ENCODE measurements at places on chromosomes 11 and 22.

GRCh38 chr11:111631024-111631665, 28.9 kb downstream of the SIK2 start:
- DNase-seq: no peak

GRCh38 chr11:92524542-92524941, 299.9 kb downstream of the FAT3 start:
- DNase-seq: no peak

- DNase-seq: no peak
Observed at GRCh38 chr11:45233804-45234170, 52.4 kb downstream of the SYT13 start.

DNA sequence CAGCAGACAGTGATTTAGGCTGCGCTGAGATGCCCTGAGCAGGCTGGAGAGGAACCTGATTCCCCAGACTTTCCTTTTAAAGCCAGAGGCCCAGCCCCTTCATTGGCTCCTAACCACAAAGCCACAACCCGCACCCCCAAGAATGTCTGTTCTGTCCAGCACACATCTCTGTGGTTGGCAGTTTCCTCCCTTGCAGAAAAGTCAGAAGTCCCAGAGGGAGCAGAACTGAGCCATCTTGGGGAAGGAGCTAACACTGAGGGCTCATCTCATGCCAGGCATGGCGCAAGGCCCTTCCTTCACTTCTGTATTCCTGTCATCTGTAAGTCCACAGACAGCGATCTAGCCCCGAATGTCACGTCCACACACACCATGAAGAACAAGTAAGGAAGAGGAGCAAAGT, 97.1 kb upstream of the SYT13 start:
- DNase-seq: no peak

DNA sequence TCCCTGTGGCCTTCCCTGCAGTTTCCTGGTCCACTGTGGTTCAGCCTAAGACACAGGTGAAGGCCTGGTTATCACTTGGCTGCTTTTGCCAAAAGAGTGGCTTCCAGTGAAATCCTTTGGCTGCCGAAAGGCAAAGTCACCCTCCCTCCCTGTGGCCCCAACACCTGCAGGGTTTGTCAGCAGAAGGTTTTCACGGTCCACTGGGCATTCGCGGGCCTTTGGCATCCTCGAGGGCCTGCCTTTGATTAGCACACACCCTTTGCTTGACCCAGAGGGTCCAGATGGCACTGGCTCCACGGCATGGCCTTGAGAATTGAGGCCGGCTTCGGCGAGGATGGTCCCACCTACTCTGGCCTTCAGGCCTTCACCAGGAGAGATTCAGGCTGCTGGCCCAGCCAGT, 35.3 kb downstream of the RTN4R start:
- DNase-seq: no peak

- no peak for DNase-seq
Observed at GRCh38 chr11:86370171-86370570, 4.5 kb upstream of the CCDC81 start.

GRCh38 chr22:22810471-22810870, 77.1 kb upstream of the IGLL5 start:
- DNase-seq: no peak

DNA sequence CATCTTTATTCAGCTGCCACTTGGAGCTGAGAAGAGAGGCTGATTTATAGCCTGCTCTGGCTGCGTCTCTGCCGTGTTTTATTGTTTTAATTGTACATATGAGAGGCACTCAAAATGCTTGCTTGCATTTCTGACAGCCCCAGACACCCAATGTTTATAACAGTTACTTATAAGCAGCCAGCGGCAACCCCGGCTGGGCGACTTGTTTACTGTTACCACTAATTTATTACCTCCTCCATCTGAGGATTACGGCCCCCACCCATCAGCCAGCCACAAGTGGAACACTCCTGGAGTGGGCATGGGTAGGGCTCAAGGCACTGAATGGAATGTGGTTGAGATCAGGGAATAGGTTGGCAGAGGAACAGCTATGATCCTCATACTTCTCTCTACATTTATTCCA, 61.2 kb downstream of the CLPB start:
- DNase-seq: no peak

GRCh38 chr22:25510876-25511275, 53.6 kb upstream of the GRK3 start:
- DNase-seq: no peak

DNA sequence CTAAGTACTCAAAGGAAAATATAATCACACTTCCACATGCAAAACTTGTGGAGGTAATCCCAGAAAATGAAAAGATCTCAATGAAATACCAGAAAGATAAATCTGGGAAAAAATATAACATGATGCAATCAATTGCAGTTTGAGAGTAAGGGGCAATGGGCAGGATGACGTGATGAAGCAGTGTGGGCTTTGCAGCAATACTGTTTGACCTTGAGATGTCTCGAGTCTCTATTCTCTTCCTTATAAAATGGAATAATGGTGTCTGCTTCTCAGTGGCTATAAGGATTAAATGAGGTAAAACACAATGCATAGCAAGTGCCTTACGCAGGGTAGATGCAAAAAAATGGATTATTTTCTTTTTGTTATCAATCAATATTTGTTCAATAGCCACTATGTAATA, 447.5 kb downstream of the BUD13 start:
- DNase-seq: no peak

DNA sequence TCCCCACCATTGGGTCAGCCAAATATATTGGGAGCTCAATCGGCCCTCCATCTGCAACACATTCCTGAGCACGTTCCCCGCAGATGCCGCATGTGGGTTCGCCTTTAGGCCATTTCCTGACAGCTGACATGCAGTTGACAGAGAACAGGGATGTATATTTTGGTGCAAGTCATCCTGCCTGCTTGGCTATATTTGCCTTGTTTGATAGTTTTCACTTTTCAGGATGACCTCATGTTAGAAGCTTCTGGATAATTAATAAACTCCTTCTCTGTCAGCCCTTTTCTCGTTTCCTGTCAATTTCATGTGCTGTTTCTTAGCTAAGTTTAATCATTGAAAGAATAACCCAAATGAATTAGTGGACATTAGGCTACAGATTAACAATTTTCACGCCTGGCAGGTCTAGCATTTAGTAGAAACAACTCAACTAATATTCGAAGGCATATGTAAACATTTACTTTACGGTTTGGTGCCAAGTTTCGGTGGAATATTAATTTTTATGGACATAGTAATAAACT, 105.8 kb upstream of the SLC5A12 start:
- DNase-seq: no peak

GRCh38 chr11:73391665-73392064, 15.5 kb downstream of the RELT start:
- DNase-seq: no peak

GRCh38 chr11:93747122-93747521, 5.7 kb downstream of the C11orf54 start:
- DNase-seq: no peak

- no peak for DNase-seq
Observed at GRCh38 chr11:107505647-107506225, 48.1 kb upstream of the CWF19L2 start.

GRCh38 chr11:72764503-72764902, 12.3 kb upstream of the ARAP1 start:
- DNase-seq: no peak

DNA sequence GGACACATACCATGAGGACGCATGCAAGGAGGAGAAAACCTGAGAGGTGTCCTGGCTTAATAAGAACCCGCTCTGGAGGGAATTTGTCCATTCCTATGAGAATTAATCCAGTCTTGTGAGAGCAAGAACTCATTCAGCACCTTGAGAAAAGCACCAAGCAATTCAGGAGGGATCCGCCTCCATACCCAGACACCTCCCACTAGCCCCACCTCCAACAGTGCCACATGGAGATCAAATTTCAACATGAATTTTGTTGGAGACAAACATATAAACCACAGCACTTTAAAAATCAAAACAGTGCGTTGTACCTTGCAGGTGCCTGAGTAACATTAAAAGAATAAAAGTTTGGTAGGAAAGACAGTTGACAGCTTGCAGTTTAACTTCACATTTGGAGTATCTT, 11.4 kb downstream of the UBE4A start:
- DNase-seq: no peak

GRCh38 chr11:112085822-112086421, 634 bp downstream of the TIMM8B start:
- DNase-seq: no peak

DNA sequence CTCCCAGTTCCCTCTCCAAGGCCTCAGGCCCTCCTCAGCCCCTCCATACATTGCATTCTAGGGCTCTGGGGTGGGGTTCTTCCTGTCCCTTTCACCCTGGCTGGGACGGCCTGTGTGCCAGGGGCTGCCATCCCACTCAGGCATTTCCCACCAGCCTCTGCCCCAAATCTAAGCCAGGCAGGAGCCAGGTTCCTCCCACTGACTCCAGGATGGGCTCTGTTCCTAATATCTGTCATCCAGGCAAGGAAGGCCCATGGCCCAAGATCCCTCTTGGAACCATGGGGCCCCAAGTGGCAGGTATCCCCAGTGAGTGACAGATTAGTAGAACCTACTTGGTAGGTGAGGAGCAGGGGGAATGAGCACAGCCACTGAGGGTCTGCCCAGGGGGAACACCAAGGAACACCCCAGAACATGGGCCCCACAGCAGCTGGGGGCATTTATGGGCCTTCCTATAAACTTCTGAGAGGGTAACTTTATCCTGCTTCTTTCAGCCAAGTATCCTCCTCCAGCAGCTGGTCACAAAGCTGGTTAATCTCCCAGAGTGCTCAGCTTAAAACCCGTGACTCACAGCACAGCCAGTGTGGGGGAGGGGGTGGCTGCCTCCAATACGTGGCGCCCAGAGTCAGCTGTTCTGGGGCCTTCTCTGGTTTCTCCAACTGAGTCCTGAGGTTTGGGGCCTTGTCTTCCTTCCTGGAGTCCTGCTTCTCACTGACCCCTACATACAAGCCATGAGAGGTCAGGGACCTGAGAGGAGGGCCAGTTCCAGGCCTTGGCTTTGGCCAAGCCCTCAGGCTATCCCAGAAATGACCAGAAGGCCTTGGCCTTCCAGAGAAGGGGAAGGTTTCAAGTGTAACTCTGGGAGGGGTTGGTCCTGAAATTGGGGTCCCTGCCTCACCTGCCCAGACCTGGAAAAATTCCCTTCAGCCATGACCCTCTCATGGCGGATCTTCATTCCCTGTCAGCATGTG, 19.9 kb upstream of the MYOD1 start:
- no peak for DNase-seq

DNA sequence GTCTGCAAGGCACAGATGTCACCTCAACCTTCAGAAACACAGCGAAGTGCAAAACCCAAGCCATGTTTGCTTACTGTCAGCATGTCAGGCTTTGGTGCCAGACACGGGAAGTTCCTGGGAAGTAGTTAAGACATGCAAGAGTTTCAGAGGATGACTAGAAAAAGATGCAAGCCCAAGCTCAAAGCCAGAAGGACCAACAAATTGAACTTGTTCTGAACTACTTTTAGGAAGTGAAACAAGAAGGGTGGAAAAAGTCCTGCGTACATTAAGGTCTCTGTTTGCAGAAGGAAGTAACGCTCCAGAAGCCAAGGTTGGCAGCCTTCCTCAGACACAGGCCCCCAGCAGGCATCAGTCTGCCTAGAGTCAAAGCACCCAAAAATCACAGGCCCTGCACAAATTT, 2.6 kb downstream of the AP1B1 start:
- DNase-seq: no peak

GRCh38 chr11:57255618-57256017, 18.6 kb upstream of the APLNR start:
- no peak for DNase-seq

- DNase-seq: peak; percentile 90
Observed at GRCh38 chr11:102452461-102453301, at the start of gene TMEM123. Gene TMEM123, minus strand, starts transcription at chr11:102452765. Its CDS starts 142 bp downstream, at chr11:102452623.

GRCh38 chr11:35855671-35856070, 88.2 kb upstream of the LDLRAD3 start:
- no peak for DNase-seq

- no peak for DNase-seq
Observed at GRCh38 chr11:34524696-34525095, 11.1 kb upstream of the ELF5 start.

GRCh38 chr22:30292069-30292970, 3.0 kb upstream of the CASTOR1 start:
- no peak for DNase-seq

- no peak for DNase-seq
Observed at GRCh38 chr11:121344824-121345223, 52.3 kb downstream of the SC5D start.

- no peak for DNase-seq
Observed at GRCh38 chr22:37569921-37570660, 9.8 kb downstream of the LGALS2 start.

GRCh38 chr11:87523276-87523675, 485.5 kb downstream of the TMEM135 start:
- no peak for DNase-seq

DNA sequence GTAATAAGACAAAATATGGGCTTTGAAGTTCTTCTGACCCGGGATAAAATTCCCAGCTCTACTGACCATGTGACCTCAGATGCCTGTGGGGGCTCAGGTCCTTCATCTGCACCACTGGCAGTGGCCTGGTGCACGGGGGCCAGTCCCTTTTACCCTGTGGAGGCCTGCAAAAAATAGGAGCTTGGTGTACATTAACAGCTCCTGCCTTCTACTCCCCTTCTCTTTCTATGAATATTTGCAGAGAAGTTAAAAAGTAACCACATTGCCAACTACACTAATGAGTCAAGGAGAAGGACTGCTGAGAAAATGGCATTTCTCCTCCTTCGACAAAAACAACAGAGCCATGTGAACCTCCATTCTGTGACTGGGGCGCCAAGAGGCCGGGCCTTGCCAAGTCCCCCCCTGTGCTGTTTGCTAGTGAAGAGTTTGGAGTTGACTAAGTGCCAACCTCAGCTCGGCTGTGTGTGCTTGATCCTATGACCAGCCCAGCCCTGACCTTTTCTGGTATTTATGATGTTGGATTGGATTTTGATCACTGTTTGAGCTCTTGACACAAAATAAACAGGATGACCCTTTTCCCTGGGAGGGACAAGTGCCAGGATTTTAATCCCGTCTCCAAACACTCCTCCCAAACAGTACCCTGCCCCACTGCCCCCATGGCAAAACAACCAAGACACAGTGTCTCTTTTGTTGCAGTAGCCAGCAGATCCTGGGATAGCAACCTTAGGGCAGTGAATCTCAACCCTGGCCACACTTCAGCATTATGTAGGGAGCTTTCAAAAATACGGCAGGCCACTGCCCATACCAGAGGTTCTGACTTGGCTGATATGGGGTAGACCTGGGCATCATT, 380.1 kb downstream of the LARGE1 start:
- no peak for DNase-seq

GRCh38 chr22:46841522-46841921, 79.1 kb downstream of the TBC1D22A start:
- no peak for DNase-seq

DNA sequence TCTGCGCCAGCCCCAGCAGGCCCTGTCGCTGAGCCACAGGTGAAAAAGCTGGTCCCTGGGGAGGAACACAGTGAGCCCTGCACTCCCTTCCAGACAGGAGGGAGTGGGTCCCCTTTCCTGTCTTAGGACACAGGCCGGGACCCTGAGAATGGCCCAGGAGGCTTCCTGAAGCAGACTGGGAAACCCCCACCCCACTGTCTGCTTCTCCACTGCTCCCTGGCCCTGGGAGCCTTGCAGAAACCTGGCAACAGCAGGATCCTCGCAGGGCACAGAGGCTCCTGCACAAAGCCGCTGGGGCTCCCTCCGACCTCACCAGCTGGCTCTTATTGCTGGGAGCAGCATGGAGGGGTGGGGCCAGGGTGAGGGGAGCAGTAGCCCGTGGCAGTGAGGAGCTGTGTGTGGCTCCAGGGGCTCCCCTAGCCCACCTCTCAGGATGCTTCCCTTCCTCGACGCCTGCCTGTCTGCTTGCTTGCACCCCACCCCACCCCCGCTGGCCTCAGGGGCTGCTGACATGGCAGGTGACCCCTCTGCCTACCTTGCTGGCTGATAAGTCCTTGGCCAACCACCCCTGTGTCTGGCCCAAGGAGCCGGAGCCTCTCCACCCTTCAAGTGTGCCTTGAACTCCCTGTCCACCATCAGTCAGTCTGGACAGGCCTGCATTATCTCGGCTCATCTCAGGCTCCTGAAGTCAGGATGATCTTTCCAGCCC, 72.1 kb upstream of the KCNQ1OT1 start:
- DNase-seq: no peak
